ENCODE measurements at places on chromosomes 2 and 18.

GRCh38 chr2:129717560-129718130, 261.8 kb upstream of the RAB6C start:
- no peak for DNase-seq

GRCh38 chr2:233845301-233846060, 8.9 kb downstream of the HJURP start:
- DNase-seq: no peak

DNA sequence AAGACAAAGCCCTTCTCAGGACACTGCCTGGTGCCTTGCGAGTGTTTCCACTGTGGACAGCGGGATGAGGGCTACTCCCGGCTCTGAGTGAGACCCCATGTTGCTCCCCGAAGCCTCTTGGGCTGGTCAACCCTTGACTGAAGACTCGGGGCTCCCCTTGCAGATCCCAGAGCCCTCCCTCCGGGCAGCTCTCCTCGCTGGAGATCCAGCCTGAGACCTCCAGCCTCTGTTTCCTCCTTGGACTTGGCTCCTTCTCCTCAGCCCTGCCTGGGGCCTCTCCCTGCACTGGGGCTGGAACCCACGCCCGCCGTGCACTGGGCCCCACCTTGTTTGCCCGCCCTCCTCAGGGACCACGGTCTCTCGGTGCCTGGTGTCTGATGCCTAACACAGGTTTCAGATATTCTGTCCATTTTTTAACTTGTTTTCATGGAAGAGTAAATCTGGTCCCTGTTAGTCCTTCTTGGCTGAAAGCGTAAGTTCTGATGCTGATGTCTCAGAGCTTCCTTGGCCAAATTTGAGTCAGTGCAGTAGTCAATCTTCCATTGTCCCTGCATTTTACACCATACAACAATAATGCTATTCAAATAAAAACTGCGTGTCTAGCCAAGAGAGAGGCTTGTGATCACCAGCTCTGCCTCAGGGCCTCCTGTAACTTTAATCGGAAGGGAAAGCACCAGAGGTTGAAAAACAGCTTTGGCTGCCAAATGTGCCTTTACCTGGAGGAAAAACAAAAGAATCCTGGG, 139.3 kb upstream of the CTDP1 start:
- no peak for DNase-seq

GRCh38 chr2:179344970-179345369, 80.3 kb upstream of the SESTD1 start:
- DNase-seq: no peak

GRCh38 chr2:29304399-29305060, 189.3 kb downstream of the CLIP4 start:
- no peak for DNase-seq

- no peak for DNase-seq
Measured at GRCh38 chr2:69083235-69083748, 70.3 kb downstream of the ANTXR1 start.

GRCh38 chr2:151363709-151364108, 6.3 kb downstream of the TNFAIP6 start:
- no peak for DNase-seq

DNA sequence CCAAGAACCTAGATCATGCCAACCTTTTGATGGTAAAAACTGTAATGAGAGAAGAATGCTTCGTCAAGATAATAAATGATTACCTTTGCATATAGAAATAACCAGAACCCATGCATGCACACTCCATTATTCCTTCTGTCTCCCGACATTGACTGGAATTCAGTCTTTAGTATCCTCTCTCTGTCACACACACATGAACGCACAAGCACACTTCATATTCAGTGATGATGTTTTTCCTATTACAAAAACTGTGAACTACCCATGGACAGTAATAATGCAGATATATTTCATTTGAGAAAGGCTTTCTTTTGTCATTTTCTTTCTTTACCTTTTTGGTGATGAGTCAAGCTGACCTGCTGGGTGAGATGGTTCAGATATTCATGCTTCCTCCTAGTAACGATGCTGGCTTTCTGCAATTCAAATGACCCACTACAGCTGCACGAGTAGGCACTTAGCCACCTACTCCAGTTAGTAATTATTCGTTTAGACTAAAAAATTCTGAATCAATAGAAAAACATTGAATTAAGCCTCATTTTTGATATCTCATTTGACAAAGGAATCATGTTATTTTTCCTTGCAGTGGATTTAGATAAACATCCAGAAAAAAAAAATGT, 382.2 kb downstream of the TGIF1 start:
- DNase-seq: no peak

- DNase-seq: no peak
Measured at GRCh38 chr2:187358531-187358930, 89.5 kb downstream of the CALCRL start.

DNA sequence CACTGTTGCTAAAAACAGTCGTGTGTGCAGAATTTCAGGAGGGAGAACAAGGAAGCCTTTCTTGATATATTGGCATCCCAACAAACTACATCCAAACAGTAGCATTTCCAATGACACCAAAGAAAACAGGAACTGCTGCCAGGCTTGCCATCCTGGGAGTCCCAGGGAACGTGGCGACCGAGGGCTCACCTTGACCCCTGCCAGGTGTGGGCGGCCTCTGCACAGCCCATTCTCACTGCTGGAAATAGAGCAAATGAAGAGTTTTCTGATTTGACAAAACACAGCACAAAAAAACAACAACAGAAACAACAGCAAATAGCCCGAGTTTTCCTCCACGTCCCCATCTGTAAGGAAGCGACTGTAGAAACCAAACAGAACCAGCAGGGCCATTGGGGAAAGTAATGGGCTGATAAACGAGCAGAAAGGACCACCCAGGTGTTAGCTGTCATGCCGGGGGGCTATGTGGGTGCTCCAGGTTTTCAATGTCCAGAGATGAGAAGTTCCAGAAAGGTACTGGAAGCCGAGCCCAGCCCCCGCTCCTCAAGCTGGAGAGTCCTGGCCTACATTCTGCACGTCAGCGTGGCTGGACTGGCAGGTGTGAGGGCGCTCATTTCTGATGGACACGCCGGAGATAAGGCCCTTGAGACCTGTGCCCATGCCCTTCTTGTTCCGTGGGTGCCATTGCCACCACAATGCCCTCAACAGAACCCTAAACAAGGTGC, 80.8 kb downstream of the TWIST2 start:
- no peak for DNase-seq

DNA sequence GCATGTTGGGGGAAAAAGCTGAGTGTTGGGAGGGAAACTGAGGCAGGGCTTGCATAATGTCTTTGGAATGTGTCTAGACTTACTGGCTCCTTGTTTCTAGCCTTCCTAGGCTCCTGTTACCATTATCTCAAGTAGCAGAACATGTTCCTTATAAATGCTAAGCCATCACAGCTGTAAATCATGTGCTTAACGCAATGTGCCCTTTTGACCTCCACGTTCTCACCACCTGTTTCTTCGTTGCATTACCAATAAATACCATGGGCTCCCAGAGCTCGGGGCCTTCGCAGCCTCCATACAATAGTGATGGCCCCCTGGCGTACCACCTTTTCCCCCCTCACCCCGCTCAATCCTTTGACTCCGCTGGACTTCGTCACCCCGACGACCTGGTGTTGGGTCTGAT, 54.0 kb upstream of the CWC22 start:
- no peak for DNase-seq

DNA sequence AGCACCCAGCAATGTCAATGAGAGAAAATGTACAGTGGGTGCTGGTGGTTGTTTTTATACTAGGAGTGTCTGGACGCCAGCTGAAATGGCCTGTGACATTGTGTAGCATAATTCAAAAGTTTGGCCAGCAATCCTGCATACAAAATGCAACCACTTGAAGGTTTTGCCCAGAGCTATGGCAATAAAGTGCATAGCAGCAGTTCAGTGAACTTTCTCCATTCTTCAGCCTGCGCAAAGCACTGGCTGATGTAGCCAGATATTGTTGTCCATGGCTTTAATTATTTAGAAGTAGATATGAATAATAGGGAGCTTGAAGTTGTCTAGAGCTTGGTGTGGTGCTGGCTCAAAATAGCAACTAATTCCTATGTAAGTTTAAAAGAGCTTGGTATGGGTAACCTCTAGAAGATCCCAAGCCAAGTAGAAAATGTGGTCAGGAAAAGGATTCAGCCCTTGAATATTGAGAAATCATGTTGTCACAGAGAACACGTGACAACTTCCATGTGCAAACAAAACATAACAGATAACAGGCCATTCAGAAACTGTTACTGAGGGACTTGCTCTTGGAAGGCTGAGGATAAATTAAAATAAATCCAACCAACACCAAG, 33.3 kb upstream of the PGAP1 start:
- DNase-seq: no peak

DNA sequence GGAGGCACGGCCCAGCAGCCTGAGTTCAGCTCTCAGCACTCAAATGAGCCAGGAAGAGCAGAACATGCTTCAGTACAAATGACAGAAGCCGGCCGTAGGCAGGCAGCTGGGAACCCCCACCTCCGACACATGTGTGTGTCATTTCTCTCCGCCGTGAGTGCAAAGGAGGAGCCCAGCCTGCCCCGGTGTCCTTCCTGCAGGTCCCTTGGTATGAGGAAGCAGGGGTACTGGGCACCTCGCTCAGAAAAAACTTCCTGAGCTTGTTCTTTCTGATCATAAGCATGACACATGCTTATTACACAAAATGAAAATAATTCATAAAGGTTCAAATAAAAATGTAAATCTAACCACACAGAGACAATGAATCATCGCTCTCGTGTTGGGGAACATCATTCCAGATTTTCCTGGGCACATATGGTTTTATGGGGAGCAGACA, 35.3 kb downstream of the KCNF1 start:
- DNase-seq: no peak

DNA sequence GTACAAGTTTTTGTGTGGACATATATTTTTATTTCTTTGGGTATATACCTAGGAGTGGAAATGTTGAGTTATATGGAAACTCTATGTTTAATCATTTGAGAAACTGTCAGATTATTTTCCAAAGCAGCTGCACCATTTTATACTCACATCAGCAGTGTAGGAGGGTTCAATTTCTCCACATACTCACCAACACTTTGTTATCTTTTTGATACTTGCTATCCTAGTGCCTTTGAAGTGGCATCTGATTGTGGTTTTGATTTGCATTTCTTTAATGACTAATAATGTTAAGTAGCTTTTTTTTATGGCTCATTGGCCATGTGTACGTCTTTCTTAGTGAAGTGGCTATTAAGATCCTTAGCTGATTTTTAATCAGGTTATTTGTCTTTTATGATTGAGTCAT, 64.7 kb upstream of the SLC8A1 start:
- DNase-seq: no peak

- DNase-seq: no peak
Measured at GRCh38 chr2:127173057-127173456, 47.0 kb downstream of the CYP27C1 start.

DNA sequence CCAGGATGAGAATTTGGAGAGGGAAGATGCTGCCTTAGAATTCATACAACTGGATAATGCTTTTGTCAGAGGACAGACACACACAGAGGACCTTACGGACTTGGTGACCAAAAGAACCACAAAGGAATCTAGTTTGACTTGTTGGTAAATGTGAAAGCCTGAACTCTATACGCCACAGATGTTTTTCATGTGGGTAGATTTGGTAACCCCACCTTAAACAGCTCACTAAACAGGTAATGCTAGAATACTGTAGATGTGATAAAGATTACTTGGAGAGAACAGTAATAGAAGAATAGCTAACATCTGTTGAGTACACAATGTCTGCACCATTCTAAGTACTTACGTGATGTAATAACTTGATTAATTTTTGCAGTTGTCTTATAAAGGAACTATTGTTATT, 24.1 kb downstream of the ANXA4 start:
- DNase-seq: no peak

DNA sequence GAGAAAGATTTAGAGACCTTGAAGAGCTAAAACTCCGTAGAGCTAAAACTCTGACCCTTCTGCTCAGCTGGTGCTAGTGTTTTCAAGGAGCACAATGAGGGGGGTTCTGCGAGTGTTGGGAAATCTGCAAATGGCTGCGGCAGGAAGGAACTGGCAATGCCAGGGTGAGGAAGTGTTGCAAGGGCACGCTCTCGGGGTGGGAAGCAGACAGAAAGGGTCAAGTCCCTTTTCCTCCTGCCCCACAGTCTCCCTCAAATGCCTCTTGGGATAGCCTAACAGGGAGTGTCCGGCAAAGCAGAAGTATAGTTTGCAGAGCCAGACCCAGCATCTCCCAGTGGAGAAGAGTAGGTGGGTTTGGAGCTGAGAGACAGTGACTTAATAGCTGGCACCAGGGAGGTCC, 60.5 kb downstream of the NCAPH start:
- DNase-seq: no peak

DNA sequence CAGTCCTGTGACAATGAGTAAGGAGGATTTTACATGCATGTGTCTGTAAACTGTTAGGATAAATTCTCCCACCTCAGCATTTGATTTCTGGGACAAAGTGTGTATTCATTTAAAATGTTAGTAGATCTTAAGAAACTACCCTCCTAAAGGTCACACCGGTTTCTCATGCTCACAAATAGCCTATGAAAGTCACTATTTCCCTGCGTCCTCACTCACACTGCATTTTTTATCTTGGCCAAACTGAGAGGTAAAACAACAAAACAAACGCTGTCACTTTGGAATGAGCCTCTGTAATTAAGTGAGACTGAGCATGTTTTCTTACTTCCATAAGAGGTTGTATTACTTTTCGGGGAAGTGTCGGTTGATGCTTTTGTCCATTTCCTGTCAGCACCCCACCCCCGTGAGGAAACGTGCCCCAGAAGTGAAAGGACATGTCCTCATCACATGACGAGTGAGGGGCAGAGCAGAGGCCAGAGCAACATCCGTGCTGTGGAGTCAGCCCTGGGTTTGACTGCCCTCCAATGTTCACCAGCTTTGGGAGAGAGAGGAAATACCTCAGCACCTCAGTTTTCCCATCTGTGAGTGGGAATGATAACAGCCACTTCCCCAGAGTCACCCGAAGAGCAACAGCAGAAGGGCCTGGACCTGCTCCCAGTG, 3.1 kb downstream of the GYPC start:
- DNase-seq: peak; percentile 34

DNA sequence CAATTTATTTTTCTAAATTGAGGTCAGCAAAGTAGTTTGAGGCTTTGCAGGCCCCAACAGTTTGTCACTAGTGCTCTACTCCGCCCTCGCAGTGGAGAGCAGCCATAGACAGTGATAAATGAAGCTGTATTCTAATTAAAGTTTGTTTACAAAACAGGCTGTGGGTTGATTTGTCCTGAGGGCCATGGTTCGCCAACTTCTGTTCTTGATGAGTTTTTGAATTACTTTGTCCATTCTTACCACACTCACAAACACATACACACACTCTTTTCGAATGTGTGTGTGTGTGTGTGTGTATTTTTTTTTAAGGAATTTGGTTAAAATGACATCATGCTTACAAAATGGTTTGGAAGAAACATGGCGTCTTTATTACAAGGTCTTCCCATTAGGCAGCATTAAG, 68.6 kb downstream of the MTCL1 start:
- no peak for DNase-seq

GRCh38 chr2:26519396-26520147, 41.6 kb upstream of the OTOF start:
- DNase-seq: no peak
